ENCODE measurements at places on chromosomes 16 and 17.

GRCh38 chr17:58381124-58382035 lies 29.4 kb upstream of the SUPT4H1 start:
- DNase-seq: no peak

- no peak for DNase-seq
Observed at GRCh38 chr16:72848759-72849664, 198.9 kb downstream of the ZFHX3 start.

- DNase-seq: no peak
Observed at GRCh38 chr17:51147650-51148049, 5.7 kb upstream of the NME1 start.

DNA sequence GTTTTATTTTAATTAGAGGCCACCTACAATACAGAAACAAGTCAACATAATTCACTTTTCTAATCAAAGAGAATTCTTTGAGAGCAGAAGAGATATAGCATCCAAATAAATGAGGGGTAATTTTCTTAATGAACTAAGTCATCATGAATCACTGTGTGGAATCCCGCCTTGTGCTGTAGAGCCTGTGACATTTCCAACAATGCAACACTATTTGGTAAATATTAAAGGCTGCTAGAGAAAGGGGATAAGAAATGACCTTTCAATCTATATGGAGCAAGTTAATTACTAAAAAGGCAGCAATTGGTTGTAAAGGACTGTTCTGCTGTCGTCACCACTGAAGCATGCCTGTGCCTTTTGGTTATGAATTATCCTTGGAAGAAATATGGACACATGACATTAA lies 345.7 kb upstream of the MAF start:
- DNase-seq: no peak

DNA sequence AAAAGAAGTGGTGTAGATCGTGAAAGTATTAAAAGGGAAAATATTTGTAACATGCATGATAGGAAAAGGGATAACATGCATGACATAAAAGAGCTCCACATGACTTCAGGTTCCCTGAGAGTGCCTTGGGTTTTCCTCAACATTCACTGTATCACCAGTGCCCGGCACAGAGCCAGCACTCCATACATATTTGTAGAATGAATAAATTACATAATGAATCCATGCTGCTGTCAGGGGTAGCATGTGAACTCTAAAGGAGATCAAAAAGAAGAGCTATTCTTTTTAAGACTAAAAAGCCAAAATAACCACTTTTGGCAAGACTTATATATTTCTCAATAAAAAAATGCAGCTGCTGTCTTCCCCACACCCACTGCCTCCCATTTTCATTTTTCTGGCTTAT lies 2.7 kb upstream of the ZNF594 start:
- no peak for DNase-seq

GRCh38 chr16:3949287-3949686 lies 68.8 kb upstream of the CREBBP start:
- no peak for DNase-seq

GRCh38 chr16:17939122-17939536 lies 397.4 kb downstream of the NPIPA8 start:
- no peak for DNase-seq

DNA sequence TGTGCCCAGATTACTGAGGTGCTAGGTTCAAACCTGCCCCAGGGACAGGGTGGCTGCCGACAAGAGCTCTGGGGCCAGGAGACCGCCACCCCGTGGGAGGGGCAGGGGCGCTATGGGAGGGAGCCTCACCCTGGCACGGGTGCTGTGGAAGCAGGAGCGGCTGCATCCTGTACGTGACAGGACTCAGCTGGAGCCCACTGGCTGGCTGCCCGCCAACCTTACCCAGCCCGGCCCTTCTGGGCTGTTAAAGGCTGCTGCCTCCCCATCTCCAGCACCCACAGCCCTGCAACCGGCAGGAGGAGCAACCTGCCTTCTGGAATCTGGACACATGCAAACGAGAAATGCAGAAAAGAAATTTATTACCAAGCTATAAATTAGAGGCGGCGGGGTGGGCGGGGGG lies 11.2 kb downstream of the PAM16 start:
- no peak for DNase-seq

GRCh38 chr17:82238472-82239201 lies 9.8 kb downstream of the SLC16A3 start:
- peak; percentile 68 for DNase-seq

DNA sequence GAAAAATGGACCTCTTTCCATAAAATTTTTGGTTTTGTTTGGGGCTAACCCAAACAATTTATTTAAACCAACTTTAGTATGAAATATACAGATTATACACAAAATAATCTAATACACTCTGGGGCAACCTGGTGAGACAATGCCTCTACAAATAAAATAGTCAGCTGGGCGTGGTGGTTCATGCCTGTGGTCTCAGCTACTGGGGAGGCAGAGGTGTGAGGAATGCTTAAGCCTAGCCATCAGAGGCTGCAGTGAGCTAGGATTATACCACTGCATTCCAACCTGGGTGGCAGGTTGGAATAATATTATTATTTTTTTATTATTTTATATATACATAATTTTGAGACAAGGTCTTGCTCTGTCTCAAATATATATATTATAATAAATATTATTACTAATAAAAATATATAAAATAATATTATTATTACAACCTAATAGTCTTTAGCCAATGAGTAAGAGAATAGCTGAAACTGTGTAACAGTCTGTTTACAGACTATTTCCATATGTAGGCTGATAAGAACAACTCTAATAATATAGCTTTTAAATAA lies 50.5 kb downstream of the GLG1 start:
- no peak for DNase-seq

DNA sequence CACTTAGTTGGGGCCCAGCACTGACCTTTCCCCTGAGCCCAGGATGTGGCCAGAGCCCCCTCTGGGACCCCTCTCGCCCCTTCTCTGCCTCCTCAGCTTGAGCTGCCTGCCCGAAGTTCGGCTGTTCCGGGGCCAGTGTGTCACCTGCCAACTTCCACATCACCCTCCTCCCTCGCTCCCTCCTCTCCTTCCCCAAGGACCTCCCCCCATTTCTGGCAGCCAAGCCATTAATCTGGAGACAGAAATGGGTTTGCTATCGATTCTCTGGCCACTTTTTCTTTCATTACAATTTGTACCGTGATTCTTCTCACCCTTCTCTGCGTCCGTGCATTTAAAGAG lies 8.8 kb upstream of the ADAM11 start:
- DNase-seq: no peak

DNA sequence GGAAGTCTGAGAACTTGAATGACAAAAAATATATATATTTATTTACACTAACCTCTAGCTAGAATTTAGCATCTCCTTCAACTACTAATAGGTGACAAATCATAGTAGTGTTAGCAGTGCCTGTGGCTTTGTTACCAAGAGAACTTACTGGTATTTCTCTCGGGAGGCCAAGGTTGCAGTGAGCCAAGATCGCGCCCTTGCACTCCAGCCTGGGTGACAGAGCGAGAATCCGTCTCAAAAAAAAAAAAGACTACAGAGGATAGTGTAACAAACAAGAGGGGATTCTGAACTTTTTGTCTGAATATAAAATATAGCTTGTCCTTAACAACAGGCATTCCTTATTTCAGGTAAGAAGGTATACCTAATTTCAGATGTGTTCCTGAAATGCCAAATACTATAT lies 1.3 kb upstream of the SUZ12 start:
- no peak for DNase-seq

DNA sequence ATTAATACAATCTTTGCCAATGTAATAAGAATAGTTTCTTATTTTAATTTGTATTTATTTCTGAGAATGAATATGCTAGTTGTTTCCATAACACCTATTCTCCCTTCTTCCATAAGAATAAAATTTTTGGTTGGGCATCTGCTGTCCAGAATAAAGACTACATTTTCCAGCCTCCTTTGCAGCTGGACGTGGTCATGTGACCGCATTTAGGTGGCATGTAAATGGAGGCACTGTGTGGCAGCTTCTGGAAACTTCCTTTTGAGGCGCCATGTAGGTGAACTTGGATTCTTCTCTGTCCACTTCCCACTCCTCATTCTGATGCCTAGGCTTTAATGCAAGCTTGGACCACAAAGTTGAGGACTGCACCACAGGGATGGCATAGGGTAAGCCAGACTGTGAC lies 215.4 kb upstream of the AXIN2 start:
- no peak for DNase-seq

DNA sequence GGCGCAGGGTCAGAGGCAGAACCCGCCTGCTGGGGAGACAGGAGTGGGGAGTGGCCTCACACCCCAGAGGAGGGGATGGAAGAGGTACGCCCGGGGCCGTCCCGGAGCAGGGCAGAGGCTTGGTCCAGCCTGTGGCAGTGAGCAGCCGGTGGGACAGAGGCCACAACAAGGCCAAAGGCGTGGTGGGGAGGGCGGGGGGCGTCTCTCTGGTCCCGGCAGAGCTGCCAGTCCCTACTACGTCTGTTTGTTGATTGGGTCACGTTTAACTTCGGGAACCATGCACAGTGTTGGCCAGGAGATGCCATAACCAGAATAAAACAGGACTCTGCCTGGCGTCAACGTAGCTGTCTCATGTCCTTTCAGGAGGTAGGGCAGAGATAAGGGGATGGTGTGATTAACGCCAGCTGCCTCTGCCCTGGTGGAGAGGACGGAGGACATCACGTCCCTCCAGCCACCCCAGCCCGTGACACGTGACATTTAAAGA lies 192.8 kb downstream of the BANP start:
- no peak for DNase-seq

DNA sequence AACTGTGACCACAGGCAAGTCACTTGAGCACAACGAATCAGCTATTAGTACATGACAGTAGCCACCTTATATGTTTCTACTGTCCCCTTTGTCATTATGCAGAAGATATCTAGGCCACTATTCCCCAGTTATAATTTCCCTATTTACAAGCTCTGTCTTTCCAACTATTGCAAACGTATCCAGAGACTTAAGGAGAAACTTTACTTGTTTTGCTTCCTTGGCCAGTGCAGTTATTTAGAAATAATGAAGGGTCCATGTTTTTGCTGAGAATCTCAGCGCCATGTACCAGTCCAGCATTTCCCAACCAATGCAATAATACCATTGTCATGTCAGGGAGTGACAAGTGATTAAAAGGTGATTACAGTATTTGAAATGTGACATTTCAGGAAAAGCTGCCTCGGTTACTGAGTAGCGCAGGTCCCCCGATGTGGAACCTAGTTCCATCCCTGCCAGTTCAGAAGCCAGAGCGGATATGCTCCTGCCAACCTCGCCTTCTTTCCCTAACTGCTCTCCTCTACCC lies 743 bp downstream of the ZNF624 start:
- DNase-seq: no peak

GRCh38 chr17:64357191-64357981 lies 33.3 kb downstream of the PECAM1 start:
- DNase-seq: no peak

DNA sequence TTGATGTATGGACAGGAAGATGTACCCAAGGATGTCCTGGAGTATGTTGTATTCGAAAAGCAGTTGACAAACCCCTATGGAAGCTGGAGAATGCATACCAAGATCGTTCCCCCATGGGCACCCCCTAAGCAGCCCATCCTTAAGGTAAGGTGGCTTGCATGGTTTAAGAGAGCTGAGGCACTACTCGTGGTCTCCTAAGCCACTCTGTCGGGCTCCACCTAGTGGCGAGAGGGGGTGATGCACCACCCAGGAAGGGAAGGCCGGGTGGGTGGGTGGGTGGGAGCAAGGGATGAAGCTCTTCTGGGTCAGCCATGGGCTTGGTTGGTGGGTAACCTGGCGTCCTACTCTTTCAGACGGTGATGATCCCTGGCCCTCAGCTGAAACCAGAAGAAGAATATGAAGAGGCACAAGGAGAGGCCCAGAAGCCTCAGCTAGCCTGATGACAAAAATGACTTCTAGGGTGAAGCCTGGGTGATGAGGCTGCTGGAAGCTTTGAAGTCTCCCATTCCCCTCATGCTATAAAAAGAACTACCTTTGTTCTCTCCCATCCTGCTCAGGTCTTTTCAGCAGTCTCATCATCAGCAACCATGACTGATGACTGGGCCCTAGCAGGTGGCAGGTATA lies 21.5 kb downstream of the GPR179 start:
- peak; percentile 70 for DNase-seq

DNA sequence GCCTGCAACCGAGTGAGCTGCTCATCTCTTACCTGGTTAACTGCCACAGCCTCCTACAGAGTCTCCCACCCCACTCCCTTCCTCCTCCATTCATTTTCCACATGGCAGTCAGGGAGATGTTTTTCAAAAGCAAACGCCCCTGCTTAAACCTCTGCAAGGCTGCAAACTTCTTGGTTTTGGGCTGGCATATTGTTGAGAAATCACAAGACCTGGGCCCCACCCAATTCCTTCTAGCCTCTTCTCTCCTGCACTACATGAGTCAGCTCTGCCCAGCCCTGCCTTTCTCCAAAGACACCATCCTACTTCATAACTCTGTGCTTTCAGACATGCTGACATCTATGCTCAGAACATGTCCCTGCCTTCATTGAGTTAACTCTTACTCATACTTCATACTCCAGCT lies 136.1 kb downstream of the SPACA3 start:
- DNase-seq: no peak

DNA sequence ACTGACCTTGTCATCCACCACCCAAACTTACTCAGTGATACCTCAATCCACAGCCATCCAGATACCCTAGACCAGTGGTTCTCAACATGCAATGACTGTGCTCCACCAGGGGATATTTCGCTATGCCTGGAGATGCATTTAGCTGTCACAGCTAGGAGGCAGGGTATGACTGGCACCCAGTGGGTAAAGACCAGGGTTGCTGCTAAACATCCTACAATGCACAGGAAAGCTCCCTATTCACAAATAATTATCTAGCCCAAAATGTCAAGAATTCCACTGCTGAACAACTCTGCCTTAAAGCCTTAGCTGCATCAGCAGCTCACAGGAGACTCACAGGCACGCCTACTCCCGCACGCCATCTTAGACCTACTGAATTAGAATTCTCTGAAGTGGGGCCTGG lies 212.6 kb downstream of the GRIN2A start:
- no peak for DNase-seq

- DNase-seq: no peak
Observed at GRCh38 chr17:80191192-80191591, 21.4 kb downstream of the CARD14 start.

- DNase-seq: no peak
Observed at GRCh38 chr17:82231312-82231561, 2.4 kb downstream of the SLC16A3 start.

DNA sequence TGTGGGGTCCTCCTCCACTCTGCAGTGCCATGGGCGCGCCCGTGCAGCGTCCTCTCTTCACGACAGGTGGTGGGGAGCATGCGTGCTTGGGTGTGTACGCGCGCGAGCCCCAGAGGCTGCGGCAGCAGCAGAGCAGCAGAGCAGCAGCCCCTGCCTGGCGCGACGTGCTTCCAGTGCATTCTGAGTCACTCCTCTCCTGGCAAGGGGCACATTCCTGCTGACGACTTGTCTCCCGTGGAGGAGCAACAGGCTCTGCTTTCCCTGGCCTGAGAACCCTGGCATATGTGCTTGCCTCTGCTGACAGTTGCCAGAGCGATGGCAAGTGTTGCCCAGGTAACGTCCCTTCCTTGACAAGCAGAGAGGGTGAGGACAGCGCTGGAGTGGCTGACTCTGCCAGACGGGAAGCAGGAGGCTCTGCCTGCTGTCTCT lies 133.8 kb upstream of the PLCG2 start:
- no peak for DNase-seq

GRCh38 chr17:63931981-63932561 lies at the start of gene CD79B:
CD79B (minus strand) TSS chr17:63932331; CDS start chr17:63932261, 70 bp downstream.
- no peak for DNase-seq

Data from T-helper 9 cell (primary cell).